T-helper 1 cell (primary cell): ENCODE measurements at places on chromosomes 4 and X.

DNA sequence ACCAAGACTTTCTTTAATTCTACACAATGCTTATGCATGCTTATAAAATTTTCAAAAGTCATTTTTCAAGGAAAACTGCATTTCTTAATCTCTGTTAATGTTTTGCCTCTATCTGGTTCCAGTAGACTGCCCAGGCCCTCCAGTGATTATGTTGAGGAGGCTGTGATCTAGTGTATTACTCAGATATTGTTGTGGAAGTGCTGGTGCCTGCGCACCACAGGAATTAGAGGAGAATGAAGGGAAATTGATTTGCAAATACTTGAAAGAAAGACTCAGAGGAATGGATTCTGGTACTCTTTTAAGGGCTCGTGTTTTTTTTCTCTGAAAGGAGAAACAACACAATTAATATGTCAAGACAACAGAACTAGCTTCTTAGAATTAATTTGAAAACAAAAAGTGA, 1015.1 kb downstream of the RPA4 start:
- no peak for DNase-seq

DNA sequence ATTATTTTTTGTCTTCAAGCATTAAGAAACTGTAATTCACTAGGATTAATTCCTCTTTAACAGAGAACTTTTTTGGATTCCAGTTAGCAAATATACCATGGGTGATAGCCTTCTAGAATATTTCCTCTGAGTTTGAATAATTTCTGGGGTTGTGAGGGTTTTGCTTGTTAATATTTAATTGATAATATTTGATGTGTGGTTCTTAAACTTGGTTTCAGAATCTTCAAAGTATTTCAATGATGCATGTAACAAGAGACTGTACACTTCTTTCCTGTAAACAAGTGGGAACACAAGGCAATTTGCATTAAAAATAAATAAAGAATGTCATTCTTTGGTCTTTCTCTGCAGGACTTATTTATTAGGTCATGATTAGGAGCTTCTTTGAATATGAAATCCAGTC, 9.5 kb upstream of the C4orf51 start:
- DNase-seq: no peak

GRCh38 chr4:92600638-92601037, 296.9 kb downstream of the GRID2 start:
- no peak for DNase-seq

- DNase-seq: no peak
Measured at GRCh38 chr4:53697016-53697685, 105.9 kb upstream of the LNX1 start.

DNA sequence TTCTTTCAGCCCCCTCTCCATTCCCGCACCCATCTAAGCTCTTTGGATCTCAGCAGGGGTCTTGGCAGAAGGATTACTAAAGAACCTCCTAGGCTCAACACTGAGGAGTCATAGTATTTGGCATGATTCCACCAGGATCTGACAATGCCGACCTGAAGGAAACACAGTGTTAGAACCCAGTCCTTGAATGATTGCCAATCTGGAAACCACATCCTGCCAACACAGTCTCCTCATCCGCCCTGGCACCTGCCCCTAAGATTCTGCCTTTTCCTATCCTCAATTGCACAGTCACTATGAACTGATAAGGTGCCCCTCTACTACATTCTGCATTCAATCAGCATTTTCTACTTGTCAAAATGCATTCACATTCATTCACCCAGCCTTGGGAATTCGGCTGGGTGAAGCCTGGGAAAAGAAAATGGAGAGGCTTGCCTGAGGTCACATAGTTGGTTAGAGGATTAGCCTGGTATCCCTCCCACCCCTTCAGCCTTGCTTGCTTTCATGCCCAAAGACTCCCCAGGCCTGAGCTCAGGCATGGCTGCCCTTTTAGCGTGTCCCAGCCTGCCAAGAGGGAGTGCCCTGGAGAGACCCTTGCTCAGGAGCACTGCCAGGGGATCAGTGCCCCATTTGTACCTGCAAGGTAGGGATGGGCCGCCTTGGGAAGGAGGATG, 2.2 kb upstream of the CLDN2 start:
- no peak for DNase-seq

- no peak for DNase-seq
Measured at GRCh38 chrX:39261446-39262147, 460.3 kb downstream of the MID1IP1 start.

GRCh38 chrX:133859336-133859735, 126.1 kb downstream of the GPC3 start:
- DNase-seq: no peak

DNA sequence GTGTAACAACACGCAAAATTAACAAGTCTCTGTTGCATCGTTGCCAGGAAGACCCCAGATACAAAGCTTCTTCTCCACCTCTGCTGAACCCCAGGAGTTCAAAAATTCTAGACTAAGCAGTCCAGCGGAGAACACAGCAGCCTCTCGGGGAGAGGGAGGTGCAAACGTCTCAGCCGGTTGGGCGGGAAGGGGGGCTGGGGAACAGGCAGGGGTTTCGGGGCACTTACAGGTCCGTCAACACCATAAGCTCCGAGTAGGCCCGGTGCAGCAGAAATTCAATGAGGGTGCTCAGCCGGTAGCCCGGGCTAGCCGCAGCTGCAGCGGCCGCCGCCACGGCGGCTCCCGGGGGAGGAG, 394 bp downstream of the MED14 start:
- DNase-seq: no peak

GRCh38 chr4:128385683-128386304, 98.2 kb upstream of the PGRMC2 start:
- no peak for DNase-seq

DNA sequence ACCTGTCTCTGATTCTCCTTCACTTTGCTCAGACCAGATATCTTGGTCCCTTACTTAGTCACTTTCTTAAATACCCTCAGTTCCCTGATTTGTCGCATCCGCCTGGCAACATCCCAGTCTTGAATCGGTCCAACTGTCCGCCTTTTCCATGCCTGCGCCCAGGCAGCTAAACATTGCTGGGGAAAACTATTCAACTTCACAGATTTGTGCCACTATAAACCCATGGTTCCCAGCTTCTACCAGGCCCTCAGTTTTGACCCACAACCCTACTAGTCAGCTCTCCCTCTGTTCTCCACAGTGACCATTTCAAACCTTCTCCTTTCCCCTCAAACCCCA, 451 bp upstream of the FGD1 start:
- DNase-seq: no peak

- DNase-seq: no peak
Measured at GRCh38 chr4:151649479-151649878, 111.3 kb downstream of the GATB start.
